ENCODE measurements at places on chromosomes 12 and 14. TPM values are rescaled to one million over a fixed set of nuclear protein-coding genes. Genes with fewer than 3 reads are reported as not detected.

EPYC gene
- not detected for total RNA-seq

LRTM2 gene
- total RNA-seq, result not detected

MANSC1 gene
- total RNA-seq, result 3.9 TPM

PRPF40B gene
- total RNA-seq, result 7.5 TPM

PARP11 gene
- 1.6 TPM for total RNA-seq

TBC1D30 gene
- 0.81 TPM for total RNA-seq

PITPNM2 gene
- total RNA-seq, result 14.9 TPM

NINJ2 gene
- total RNA-seq, result 0.61 TPM

TMCC3 gene
- total RNA-seq, result 0.99 TPM

SDS gene
- 1.8 TPM for total RNA-seq

OASL gene
- 1.8 TPM for total RNA-seq

RNASE2 gene
- not detected for total RNA-seq

TOMM20L gene
- not detected for total RNA-seq

RAB2B gene
- 15.4 TPM for total RNA-seq

AKAP5 gene
- total RNA-seq, result 0.36 TPM

PSMA3 gene
- total RNA-seq, result 174 TPM

RNF212B gene
- total RNA-seq, result not detected

CLEC6A gene
- total RNA-seq, result not detected

PIP4P1 gene
- total RNA-seq, result 31.7 TPM

TRIM9 gene
- 12.2 TPM for total RNA-seq

PGAM5 gene
- 43.5 TPM for total RNA-seq

KRT78 gene
- 0.10 TPM for total RNA-seq

ATF7 gene
- total RNA-seq, result 16.4 TPM

TDRD9 gene
- 0.30 TPM for total RNA-seq

STAT6 gene
- 43.6 TPM for total RNA-seq

LGR5 gene
- not detected for total RNA-seq

FOXG1 gene
- 0.19 TPM for total RNA-seq

GPR137C gene
- 0.15 TPM for total RNA-seq

STYK1 gene
- 0.17 TPM for total RNA-seq

SLC38A4 gene
- 0.12 TPM for total RNA-seq

SLC25A47 gene
- not detected for total RNA-seq

ZFHX2 gene
- 0.95 TPM for total RNA-seq

VDR gene
- 3.5 TPM for total RNA-seq

ZC2HC1C gene
- 6.0 TPM for total RNA-seq

FOXA1 gene
- 5.8 TPM for total RNA-seq

TXNDC16 gene
- 1.3 TPM for total RNA-seq

CIROP gene
- total RNA-seq, result not detected

KRT86 gene
- total RNA-seq, result 46.1 TPM

B4GALNT3 gene
- total RNA-seq, result 0.54 TPM

SLC17A8 gene
- 0.06 TPM for total RNA-seq

DNAH10 gene
- total RNA-seq, result 0.25 TPM

CKB gene
- total RNA-seq, result 170 TPM

FBRSL1 gene
- 117 TPM for total RNA-seq

CLEC4E gene
- total RNA-seq, result 0.66 TPM

SPATA7 gene
- 3.4 TPM for total RNA-seq

TRPV4 gene
- 0.09 TPM for total RNA-seq

RFX4 gene
- 0.08 TPM for total RNA-seq
